ENCODE measurements at places on chromosomes 2 and 18. TPM values are rescaled to one million over a fixed set of nuclear protein-coding genes. Genes with fewer than 3 reads are reported as not detected.

Gene REG3A
- total RNA-seq = not detected

Gene CRYGC
- not detected for total RNA-seq

Gene ADRA2B
- total RNA-seq = 0.14 TPM

Gene TEX261
- total RNA-seq = 79.7 TPM

Gene PFN4
- total RNA-seq = 2.5 TPM

Gene CCDC141
- not detected for total RNA-seq

Gene SERPINB13
- total RNA-seq = not detected

Gene LIPG
- total RNA-seq = 0.24 TPM

Gene PRKAG3
- total RNA-seq = not detected

Gene MBOAT2
- total RNA-seq = 68.6 TPM

Gene DNAJC10
- 67.0 TPM for total RNA-seq

Gene IL37
- total RNA-seq = not detected

Gene B3GNT7
- total RNA-seq = 2.2 TPM

Gene HOXD11
- total RNA-seq = 6.5 TPM

Gene LYPD6
- 0.07 TPM for total RNA-seq

Gene ATP6V1B1
- 2.3 TPM for total RNA-seq

Gene TEX44
- not detected for total RNA-seq

Gene KIF1A
- 0.71 TPM for total RNA-seq

Gene SERPINE2
- 139 TPM for total RNA-seq

Gene POTEJ
- total RNA-seq = not detected

Gene KCNG2
- total RNA-seq = not detected

Gene TEKT4
- total RNA-seq = not detected

Gene SMPD4
- 84.4 TPM for total RNA-seq

Gene CSRNP3
- not detected for total RNA-seq

Gene CEP68
- total RNA-seq = 12.2 TPM

Gene BABAM2
- total RNA-seq = 46.8 TPM

Gene MAP3K19
- not detected for total RNA-seq

Gene UNC80
- total RNA-seq = not detected

Gene SERPINB2
- total RNA-seq = 0.05 TPM

Gene FOXI3
- total RNA-seq = 0.06 TPM

Gene KYNU
- 216 TPM for total RNA-seq

Gene HTR2B
- 0.03 TPM for total RNA-seq

Gene SLC5A7
- not detected for total RNA-seq

Gene CAPN13
- total RNA-seq = 0.12 TPM

Gene UGT1A4
- not detected for total RNA-seq

Gene ACADL
- not detected for total RNA-seq

Gene DARS1
- 52.2 TPM for total RNA-seq

Gene RAB31
- 21.4 TPM for total RNA-seq

Gene TUBA3E
- 6.9 TPM for total RNA-seq

All from A549 treated with AZD2906 at 1 μM for 4 hours (cell line).